ENCODE measurements at places on chromosomes 4 and X. TPM values are rescaled to one million over a fixed set of nuclear protein-coding genes. Genes with fewer than 3 reads are reported as not detected.

DCAF4L1 gene
- 0.26 TPM for total RNA-seq

ANXA10 gene
- not detected for total RNA-seq

PNPLA4 gene
- 16.6 TPM for total RNA-seq

PAQR3 gene
- 11.0 TPM for total RNA-seq

REELD1 gene
- not detected for total RNA-seq

CC2D2A gene
- total RNA-seq, result 29.7 TPM

STAP1 gene
- total RNA-seq, result not detected

MAP7D2 gene
- 0.83 TPM for total RNA-seq

TLR10 gene
- not detected for total RNA-seq

PRR32 gene
- not detected for total RNA-seq

DKK2 gene
- 99.3 TPM for total RNA-seq

STARD8 gene
- 0.11 TPM for total RNA-seq

PABPC1L2A gene
- not detected for total RNA-seq

EFNB1 gene
- 76.8 TPM for total RNA-seq

CFI gene
- 1.6 TPM for total RNA-seq

RNF175 gene
- total RNA-seq, result 6.8 TPM
